OCI-LY7 (cell line): ENCODE measurements at places on chromosomes 12 and 14. TPM values are rescaled to one million over a fixed set of nuclear protein-coding genes. Genes with fewer than 3 reads are reported as not detected.
A peak's percentile ranks its signal among the peaks of the same experiment; 100 is the strongest.

Gene GLI1
- 6.0 and 6.5 TPM in 2 replicates for total RNA-seq

Gene ASIC1
- 0.57 and 0.59 TPM in 2 replicates for total RNA-seq

Gene TCL1B
- total RNA-seq = 5.6 and 5.7 TPM in 2 replicates

Gene RPS6KA5
- 12.7 and 14.3 TPM in 2 replicates for total RNA-seq

Gene POP5
- total RNA-seq = 61.8 and 61.9 TPM in 2 replicates

Gene COX14
- 48.2 and 54.3 TPM in 2 replicates for total RNA-seq

Gene RTL1
- not detected in 2 replicates for total RNA-seq

Gene NEUROD4
- total RNA-seq = not detected in 2 replicates

Gene CD27
- total RNA-seq = 39.9 and 48.3 TPM in 2 replicates

- peak; percentile 69 for DNase-seq
Measured at GRCh38 chr12:6688543-6688998, 604 bp downstream of the ZNF384 start.

DNA sequence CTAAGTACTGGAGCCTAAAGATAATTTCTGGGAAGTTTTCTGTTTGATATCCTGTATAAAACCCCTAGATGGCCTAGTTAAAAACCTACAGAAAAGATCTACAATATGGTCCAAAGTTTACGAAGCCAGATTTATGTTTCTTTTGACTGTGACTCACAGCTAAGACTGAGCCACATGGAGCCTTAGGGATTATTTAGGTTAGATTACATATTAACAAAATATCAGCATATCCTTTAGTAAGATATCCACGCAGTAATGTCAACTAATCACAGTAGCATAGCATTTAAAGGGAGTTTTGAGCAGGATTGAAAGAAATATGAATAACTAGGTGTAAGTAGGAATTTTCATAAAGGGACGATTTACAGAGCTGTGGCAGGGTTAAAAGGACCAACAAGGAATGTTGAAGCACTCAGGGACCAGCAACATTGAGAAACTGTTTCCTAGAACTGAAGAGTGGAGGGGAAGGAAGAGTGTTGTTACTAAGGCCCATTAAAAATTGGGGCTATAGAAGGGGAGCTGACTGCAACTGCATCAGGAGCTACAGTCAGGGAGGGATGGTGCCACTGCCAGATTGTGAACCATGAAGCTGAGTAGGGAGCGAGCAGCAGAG, 155.5 kb downstream of the DACT1 start:
- DNase-seq = no peak

DNA sequence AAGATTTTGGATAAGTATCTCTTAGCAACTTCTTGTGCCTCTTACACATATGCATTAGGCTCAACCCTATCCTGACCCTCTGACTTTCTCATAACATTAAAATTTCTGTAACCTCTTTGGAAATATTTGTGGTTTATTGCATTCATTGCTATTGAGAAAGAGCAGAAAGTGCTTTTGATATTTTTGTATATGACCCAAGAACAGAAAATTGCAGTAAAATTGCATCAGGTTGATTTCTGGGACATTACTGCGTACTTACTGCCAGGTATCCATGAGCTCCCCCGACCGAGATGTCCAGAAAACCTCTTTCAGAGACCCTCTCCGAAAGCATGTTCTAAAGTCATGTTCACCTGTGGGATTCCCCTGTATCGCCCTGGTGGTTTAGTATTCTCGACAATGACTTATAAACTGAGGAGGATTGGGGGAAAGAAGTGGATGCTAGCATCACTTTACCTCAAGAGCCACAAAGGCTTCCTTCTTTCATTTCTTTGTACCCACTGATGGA, 14.5 kb upstream of the IL22 start:
- no peak for DNase-seq

GRCh38 chr12:68240079-68240478, 13.3 kb downstream of the IL22 start:
- no peak for DNase-seq

GRCh38 chr12:120798696-120799095, 73.1 kb downstream of the ACADS start:
- DNase-seq = peak; percentile 72

- DNase-seq = no peak
Measured at GRCh38 chr12:104524034-104524832, 67.5 kb downstream of the CHST11 start.

DNA sequence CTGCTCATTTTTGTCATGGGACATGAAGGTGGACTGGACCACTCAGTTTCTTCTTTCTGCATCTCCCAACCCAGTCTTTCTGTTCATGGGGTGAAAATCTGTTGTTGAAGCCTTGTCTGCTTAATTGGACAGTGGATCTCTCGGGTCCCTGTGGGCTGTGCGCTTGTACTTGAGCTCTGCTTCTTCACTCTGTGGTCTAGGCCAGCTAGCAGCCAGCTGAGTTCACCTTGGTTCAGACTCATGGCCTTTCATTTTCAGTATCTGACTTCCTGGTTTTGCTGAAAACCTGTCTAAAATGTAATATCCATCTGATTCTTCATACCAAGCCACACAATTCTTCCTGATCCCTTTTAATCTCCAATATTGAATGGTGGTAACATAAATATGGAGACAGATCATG, 117.2 kb downstream of the LRRK2 start:
- no peak for DNase-seq

DNA sequence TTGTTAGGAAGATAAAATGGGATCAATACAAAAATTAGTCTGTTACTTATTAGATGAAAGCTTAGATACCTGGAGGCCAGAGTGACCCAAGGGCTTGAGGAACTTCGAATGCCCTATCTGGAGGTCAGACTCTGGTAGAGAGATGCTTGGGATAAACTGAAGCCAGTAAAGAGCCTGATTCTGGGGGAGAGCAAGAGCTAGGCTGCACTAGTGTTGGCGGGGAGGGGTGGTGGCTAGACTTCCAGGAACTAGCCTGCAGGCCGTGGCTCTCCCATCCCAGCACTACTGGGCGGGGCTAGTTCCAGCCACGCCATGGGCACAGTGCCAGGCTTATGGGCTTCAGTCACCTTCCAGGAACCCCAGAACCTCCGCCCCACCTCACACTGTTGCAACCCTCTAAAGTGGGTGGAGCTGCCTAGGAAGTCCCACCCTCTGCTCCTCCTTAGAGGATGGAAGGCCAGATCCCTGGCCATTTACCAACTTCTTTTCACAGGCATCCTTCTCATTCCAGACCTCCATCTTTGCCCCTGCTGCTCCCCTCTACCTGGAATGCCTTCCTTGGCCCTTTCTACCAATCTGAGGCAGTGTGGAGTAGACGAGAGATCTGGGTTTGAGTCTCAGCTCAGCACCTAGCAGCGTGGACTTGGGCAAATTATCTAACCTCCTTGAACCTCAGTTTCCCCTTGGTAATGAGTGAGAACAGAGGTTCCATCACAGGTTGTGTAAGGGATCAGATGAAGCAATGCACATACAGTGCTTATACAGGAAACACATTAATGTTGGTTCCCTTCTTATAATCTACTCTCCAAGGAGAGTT, 6.3 kb upstream of the NFE2 start:
- DNase-seq = no peak

DNA sequence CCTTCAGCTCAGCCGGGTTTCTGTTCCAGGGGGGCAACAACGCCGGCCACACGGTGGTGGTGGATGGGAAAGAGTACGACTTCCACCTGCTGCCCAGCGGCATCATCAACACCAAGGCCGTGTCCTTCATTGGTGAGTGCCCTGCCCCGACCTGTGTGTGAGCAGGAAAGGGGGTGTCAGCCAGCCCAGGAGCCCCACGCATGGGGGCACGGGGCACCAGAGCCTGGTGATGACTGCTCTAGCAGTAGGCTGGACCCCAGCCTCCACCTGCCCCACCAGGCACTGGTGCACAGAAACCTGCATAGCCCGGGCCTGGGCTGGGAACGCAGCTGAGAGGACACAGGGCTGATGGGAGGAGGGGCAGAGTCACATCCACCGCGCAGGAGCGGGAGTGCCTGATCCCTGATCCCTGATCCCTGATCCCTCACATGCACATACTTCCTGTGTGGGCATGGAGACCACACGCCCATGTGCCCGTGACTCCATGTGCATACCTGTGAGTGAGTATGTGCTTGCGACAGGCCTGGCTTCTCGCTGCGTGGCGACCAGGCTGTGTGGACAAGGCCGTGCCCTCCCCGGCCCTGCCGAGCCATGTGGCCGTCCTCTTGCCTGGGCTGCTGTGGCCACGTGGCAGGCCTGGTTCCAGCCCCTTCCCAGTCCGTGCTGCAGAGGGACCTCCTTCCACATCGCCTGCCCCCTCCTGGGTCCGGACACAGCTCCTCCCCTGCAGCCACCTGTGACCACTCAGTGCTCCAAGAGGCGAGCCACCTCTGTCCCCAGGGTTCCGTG, 11.2 kb downstream of the ADSS1 start:
- DNase-seq = no peak

DNA sequence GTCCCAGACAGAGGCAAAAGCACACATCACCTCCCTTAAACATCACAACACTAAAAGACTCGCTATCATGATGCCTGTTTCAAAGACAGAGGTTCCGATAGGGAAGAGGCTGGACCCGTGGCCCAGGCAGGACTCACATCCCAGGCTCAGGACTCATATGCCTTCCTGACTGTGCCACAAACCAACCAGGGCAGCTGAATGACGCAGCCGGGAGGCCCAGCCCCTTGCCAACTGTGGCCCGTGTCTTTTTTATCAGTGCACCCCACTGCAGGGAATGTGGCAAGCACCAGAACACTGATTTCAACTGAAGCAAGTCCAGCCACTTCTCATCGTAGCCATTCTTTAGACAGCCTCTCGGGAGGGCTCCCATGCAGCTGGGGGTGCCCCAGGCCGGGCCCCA, 132.3 kb downstream of the KSR2 start:
- no peak for DNase-seq

DNA sequence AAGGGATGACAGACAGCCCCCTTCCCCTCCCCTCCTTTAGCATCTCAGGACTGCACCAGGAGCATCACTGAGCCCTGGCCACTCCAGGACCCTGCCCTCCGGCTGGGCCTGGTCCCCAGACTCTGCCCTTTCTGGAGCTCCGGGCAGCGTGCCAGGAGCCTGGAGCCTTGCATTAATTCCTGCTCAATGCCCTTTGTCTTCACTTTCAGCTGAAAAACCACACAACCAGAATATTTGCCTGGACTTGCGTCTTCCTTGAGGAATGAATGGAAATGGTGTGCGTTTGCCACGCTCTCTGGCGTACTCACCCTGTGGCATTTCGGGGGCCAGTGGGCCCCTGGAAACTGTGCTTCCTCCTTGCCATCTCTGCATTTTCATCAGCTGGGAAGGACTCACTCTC, 8.5 kb upstream of the RFLNA start:
- DNase-seq = no peak

DNA sequence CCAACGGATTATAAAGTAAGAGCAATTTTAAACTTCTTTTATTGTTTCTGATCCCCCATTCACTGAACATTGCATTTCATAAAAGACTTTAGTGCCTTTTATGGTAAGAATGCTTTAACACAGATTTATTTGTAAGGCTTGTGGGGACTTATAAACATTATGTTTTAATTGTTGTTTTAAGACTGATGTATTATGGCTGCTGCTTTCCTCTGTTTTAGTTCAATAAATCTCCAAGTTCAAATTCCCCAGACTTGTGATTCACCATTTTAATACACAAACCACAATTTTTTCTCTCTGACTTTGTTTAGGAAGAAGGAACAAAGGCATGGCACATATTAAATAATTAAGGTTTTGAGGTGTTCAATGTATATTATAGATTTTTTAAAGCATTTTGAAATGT, 753.3 kb downstream of the SLC6A15 start:
- DNase-seq = no peak

- DNase-seq = no peak
Measured at GRCh38 chr12:75781532-75782046, 250.0 kb downstream of the PHLDA1 start.

DNA sequence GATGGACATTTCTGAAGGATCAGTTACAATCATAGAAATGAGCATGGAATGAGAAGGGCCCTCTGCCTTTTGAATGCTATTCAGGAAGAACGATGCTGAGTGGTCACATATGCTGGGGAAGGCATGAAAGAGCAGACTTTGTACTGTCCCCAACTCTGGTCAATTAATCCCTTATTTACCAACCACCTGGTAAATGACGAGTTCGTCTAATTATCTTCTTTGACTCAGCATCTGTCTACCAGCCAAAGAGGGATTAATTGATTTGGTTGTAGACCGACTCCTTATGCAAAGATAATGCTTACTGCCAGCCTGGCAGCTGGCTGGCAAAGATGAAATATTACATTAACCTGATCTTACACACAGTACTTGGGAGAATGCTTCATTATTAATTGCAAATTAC, 152.2 kb downstream of the CHST11 start:
- no peak for DNase-seq

DNA sequence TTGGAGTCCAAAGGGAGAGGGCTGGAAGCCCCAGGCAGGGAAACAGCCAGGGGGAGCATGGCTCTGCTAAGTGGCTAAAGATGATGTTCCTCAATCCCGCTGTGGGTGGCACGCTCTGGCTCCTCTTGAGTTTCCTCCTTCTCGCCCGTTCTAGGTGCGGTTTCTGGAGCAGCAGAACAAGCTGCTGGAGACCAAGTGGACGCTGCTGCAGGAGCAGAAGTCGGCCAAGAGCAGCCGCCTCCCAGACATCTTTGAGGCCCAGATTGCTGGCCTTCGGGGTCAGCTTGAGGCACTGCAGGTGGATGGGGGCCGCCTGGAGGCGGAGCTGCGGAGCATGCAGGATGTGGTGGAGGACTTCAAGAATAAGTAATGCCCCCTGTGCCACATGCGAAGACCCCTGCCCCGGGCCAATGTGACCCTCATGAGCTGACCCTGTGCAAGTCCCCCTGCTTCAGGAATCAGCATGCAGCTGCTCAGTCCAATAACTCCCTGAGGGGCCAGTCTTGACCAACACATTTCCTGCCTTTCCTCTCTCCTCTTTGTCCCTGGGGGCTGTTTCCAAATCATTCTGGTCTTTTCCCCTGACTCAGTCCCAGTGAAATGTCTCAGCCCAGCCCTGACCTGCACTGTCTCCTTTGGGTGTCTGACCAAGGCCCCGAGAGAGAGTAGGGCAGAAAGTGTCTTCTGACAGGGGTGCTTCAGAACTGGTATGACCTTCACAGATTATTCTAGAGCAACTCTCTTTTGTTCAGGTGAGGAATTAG, 2.1 kb downstream of the KRT7 start:
- no peak for DNase-seq

- no peak for DNase-seq
Measured at GRCh38 chr12:75868501-75868900, 163.1 kb downstream of the PHLDA1 start.

- DNase-seq = peak; percentile 78
Measured at GRCh38 chr14:102694530-102695166, 82.6 kb upstream of the TRAF3 start.

- DNase-seq = no peak
Measured at GRCh38 chr14:56962444-56963080, 152.3 kb upstream of the OTX2 start.

DNA sequence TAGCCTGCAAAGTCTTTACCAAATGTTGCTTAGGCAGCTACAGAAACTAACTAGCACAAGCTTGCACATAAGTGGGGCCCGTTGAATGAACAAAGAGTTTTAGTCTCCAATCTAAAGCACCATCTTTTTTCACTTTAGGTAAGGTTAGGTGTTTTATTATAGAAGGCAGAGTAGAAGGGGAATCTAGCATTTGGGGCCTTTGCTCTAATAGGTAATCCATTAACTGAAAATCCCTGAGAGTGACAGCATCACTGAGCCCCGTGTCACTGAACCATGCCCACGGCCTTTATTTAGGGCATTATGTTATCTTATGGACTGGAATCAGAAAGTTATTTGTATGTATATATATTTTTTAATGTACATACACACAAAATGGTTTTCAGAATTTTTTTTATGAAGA, 25.1 kb downstream of the CPNE8 start:
- DNase-seq = no peak

GRCh38 chr12:124754949-124755800, 108.5 kb downstream of the SCARB1 start:
- no peak for DNase-seq
